CD4-positive, alpha-beta T cell treated with Interleukin-4 for 1 hour (primary cell): ENCODE measurements at places on chromosomes 3 and 15.

DNA sequence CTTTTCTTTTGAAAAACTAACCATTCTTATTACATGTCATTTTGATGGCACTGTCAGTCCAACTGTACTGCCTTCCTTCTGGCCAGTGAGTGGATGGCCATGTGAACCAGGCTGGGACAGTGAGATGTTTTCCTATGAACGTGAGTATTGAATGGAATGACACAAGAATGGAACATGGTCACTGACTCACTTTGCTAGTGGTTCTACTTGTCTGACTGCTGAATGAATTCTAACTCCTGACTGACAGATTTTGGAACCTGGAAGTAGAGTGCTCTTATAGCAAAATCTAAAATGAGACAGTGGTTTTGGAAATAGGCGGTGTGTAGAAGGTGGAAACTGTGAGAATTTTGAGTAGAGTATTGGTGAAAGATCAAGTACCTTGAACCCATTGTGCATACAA lies 606.9 kb upstream of the KCNMB2 start:
- no peak for DNase-seq

- no peak for DNase-seq
Measured at GRCh38 chr3:126524429-126524988, 554 bp downstream of the CHST13 start.

DNA sequence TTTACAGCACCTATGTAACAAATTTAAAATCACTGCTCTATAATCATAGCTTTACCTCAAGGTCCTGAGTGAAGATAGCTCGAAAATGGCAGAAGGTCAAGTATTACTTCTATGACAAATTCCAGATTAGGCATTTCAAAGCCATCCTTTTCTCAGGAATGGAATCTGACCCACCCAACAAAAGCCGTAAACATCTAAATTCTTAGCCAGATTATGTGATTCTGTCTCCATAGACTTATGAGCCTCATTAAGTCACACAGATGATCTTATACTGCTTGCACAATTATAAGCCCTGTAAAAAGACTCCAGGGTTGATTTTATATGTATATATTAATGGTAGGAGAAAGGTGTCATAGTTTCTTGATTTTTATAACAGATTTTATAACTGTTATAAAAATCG lies 56.9 kb downstream of the CEP152 start:
- DNase-seq: no peak

GRCh38 chr3:185789134-185789533 lies 35.7 kb downstream of the IGF2BP2 start:
- DNase-seq: no peak

DNA sequence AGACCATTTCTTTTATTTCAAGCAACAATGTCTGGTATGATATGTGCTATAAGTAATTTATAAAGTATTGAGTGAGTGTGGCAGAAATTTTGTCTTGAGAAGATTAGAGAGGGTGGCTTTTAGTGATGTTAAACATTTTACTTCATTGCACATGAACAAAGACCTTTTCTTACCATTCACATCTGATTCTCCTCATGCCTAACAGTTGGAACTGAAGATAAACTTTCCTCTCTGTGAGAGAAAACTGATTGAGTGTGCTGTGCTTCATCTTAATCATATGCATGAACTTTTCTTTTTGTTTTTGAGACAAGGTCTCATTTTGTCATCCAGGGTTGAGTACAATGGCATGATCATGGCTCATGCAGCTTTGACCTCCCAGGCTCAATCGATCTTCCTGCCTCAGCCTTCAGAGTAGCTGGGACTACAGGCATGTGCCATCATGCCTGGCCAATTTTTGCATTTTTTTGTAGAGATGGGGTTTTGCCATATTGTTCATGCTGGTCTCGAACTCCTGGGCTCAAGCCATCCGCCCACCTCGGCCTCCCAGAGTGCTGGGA lies 377.7 kb upstream of the GOLIM4 start:
- DNase-seq: no peak

DNA sequence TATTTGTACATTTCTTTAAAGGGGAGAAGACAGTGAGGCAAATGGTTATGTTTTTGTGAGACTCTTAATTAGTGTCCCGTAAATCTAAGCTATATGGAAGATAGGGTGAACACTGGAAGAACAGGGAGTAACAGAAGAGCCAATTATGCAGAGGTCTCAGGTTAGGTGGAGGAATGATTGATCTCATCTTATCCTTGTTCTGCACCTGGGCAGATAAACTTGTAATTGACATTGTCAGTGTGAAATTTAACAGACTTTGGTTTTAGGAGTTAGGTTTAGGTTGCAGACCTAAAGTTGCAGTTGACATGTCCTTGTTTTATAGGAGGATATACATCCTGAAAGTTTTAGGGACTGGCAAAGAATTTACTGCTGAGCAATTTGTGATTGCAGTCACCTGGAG lies 3.1 kb upstream of the TWF2 start:
- no peak for DNase-seq

- DNase-seq: no peak
Measured at GRCh38 chr3:172581757-172582166, 58.5 kb upstream of the TNFSF10 start.
